Effector CD4-positive, alpha-beta T cell (primary cell): ENCODE measurements at places on chromosomes 13 and 19.

- DNase-seq: no peak
Observed at GRCh38 chr19:55353356-55353802, 1.1 kb downstream of the COX6B2 start.

DNA sequence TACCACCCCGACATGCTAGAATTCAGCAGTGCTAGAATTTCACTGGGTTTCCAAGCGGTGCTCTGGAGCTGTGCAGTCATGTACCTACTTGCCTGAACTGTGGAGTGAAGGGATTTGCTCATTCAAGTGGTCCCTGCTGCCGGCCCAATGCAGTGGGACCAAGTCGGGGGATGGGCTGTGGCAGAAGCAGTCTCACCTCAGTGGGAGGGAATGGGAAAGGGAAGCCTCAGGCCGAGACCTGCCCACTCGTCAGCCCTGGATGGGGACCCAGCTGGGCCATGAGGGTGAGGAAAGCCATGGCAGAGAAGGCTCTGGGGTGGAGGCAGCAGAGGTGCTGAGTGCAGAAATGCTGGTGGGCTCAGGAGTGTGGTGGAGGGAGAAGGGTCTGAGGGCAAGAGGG, 14.9 kb downstream of the KLHL26 start:
- no peak for DNase-seq

DNA sequence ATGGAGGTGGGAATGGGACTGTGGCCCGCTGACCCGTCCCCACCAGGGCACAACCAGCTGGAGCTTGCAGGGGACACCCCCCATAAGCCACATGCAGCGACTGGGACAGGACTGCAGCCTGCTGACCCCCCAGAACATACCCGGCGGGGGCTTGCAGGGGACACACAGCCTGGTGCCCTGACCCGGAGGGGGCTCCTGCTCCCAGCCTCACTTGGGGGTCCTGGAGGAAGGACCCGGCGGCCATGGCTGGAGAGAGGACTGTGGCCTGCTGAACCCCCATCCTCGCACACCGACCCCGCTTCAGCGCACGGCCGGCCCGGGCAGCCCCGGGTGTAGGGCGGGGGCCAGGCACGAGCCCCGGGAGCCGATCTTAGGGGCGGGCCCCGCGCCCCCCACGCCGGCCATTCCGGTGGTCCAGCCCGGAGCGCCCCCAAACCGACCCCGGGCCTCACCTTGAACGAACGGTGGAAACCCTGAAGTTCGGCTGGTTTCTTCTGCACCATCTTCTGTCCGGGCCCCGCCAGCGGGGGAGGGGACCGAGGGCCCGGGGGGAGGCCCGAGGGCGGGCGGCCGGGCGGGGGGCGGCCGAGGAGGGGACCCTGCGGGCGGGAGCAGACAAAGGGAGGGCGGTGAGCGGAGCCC, 574 bp downstream of the MKNK2 start:
- no peak for DNase-seq

DNA sequence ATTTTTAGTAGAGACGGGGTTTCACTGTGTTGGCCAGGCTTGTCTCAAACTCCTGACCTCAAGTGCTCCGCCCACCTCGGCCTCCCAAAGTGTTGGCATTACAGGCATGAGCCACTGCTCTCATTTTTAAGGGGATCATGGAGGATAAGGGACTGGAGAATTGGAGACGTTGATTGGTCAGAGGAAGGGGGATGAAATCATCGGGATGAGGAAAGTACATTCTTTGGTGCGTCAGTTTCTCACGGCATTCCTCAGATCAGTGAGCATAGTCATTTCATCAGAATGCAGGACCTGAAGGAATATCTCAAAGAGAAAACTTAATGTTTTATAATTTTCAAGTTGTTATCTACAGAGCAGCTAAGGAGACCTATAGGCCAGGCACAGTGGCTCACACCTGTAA, 14.0 kb downstream of the ZNF114 start:
- no peak for DNase-seq

DNA sequence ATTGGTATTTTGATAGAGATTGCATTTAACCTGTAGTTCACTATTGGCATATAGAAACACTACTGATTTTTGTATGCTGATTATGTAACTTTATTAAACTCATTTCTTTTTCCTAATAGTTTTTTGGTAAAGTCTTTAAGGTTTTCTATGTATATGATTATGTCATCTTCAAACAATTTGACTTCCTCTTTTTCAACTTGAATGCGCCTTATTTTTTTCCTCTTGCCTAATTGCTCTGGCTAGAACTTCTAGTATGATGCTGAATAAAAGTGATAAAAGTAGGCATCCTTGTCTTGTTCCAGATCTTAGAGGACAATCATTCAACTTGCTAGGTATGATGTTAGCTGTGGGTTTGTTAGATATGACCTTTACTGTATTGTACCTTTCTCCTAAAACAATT, 1034.9 kb downstream of the PCDH9 start:
- no peak for DNase-seq
